ENCODE measurements at places on chromosomes 3 and 15.

DNA sequence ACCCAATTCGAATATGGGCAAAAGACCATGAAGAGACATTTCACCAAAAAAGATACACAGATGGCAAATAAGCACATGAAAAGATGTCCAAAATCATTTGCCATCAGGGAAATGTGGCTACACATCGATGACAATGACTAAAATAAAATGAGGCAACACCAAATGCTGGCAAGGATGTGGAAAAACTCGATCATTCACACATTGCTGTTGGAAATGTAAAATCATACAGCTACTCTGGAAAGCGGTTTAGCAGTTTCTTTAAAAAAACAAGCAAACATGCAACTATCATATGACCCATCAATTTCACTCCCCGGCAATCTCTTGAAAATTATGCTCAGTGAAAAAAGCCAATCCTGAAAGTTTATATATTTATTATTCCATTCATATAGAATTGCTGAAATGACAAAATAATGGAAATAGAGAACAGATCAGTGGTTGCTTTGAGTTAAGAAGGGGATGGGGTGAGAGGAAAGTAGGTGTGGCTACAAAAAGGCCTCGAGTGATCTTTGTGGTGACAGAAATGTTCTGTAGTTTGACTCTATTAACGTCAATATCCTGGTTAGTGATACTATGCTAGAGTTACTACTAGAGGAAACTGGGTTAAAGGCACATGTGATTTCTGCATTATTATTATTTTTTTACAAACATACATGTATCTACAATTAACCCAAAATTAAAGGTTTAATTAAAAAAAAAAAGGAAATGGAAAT, 45.0 kb downstream of the DLG1 start:
- DNase-seq = no peak

- no peak for DNase-seq
Observed at GRCh38 chr3:170707899-170708298, 122.0 kb upstream of the SLC7A14 start.

DNA sequence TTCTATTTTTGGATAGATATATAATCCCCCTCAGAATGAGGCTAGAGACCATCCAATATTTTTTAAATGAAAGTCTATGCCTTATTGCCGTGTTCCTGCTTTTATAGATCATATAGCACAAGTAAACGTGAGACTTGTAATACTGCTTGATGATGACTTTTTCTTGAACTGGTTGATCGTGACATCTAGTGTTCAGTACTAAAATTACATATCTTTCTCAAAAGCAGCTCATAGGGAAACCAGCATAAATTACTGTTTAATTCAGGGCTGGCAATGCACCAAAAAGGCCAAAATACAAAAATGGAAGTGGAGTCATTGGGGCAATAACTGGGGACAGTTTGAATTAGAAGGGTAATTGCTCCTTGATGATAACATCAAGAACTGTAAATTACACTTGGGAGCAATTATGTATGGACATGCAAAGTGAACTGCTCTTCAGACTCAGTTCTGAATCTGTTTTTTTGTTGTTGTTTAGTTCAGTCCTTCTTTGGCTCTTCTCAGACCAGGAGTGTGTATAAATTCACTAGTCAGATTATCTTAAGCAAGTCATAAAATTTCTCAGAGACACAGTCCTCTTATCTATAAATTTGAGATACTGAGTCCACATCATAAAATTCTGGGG, 325.3 kb downstream of the THSD4 start:
- DNase-seq = peak; percentile 18

- DNase-seq = no peak
Observed at GRCh38 chr3:69986419-69986818, 13.1 kb upstream of the SAMMSON start.

- no peak for DNase-seq
Observed at GRCh38 chr3:34016925-34017587, 218.6 kb downstream of the PDCD6IP start.

DNA sequence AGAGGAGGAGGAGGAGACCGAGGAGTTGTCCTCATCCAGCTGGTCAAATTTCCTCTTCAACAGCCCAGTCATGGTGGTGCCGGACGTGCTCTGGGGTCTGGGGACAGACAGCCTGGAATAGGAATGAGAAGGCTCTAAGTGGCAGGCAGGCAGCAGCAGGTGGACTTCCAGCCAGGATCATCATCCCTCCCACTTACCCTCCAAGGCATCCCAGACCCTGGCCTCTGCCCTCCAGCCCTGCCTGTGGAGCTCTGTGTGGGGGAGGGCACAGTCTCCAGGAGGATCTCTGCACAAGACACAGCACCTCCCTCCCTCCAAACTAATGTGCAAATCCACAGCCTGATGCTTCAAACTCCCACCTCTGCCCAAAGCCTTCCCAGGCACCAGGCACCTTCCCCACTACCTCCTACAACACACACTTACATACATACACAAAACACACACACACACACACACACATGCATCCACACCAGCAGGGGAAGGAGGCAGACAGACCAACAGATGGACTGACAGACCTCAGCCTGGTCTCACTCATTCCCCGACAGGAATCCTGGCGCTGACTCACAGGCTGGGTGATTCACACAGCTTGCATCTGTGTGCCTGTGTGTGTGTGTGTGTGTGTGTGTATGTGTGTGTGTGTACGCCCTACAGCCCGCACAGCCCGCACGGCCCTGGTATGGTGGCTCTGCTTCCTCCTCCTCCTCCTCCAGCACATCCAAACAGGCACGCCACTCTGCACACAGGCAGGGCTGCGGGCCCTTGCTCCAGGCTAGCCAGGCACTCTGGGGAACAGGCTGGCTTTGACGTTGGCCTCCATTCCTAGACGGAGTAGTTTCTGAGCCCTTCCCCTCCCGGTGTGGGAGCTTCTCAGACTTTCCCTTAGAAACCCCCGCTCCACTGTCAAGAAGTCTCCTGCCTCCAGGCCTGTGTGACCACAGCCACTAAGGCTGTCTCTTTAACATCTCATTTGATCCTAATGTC, 6.5 kb downstream of the CSRNP1 start:
- no peak for DNase-seq
